ENCODE measurements at places on chromosomes 4 and X. TPM values are rescaled to one million over a fixed set of nuclear protein-coding genes. Genes with fewer than 3 reads are reported as not detected.

DNA sequence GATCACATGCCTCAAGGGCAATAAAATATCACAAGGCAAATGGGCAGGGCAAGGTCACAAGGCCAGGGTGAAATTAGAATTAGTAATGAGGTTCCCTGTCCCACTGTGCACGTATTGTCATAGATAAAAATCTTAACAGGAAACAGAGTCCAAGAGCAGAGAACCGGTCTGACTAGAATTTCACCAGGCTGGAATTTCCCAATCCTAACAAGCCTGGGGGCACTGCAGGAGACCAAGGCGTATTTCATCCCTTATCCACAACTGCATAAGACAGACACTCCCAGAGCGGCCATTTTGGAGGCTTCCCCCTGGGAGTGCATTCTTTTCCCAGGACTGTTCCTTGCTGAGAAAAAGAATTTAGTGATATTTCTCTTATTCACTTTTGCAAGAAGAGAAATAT lies 25.9 kb upstream of the PRDM5 start:
- DNase-seq, result no peak

GRCh38 chrX:146278381-146278780 lies 460.8 kb downstream of the SLITRK2 start:
- DNase-seq, result no peak

- no peak for DNase-seq
Observed at GRCh38 chr4:113273721-113274220, 224.3 kb downstream of the ANK2 start.

- no peak for DNase-seq
Observed at GRCh38 chr4:3263053-3263875, 14.3 kb downstream of the MSANTD1 start.

FAM47A gene
- not detected for total RNA-seq

GATA1 gene
- not detected for total RNA-seq

All from activated T-helper 1 cell treated with anti-CD3 and anti-CD28 coated beads, Interleukin-12 subunit alpha, Interleukin-12 subunit beta, Interleukin-2, Interleukin-4 antibody, amounts not matched to agents 30 ng/mL and 10 ng/mL and 1 ng/mL, durations not matched to agents 14 hours and 24 hours and 36 hours (primary cell).